ENCODE measurements at places on chromosomes 7 and 10. TPM values are rescaled to one million over a fixed set of nuclear protein-coding genes. Genes with fewer than 3 reads are reported as not detected.

DNA sequence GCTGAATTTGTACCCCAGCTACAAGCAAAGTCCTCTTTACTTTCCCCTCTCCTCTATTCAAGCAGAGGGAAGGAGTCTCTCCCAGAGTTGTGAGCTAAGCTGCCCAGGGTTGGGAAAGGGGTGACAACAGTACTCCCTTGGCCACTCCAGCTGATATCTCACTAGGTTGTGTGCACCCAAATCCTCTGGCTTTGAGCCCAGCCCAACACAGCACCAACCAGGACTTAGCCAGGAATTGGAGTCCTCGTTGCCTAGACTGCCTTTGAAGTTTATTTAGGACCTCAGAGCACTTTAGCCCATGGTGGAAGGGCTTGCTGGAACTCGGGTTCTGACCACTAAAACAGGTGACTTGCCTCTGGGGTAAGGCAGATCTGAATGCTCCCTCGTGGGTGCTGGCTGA lies 35.7 kb upstream of the DYNC1I1 start:
- no peak for DNase-seq

DNA sequence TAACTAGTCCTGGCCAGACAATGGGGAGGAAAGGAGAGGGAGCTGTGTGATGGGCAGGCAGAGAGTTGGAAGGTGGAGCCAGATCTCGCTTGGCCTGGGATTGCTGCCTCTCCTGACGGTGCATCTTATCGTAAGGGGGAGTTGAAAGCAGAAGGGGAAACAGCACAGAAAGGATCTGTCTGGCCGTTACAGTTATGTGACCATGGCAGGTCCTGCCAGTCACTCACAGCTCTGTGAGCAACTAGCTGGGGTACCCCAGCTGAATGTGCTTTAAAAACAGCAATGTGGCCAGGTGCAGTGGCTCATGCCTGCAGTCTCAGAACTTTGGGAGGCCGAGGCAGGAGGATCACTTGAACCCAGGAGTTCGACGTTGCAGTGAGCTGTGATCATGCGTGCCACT lies 8.1 kb downstream of the BLVRA start:
- no peak for DNase-seq

- no peak for DNase-seq
Observed at GRCh38 chr10:19911886-19912285, 95.7 kb downstream of the PLXDC2 start.

- no peak for DNase-seq
Observed at GRCh38 chr7:631964-632830, 94.3 kb upstream of the DNAAF5 start.

DNA sequence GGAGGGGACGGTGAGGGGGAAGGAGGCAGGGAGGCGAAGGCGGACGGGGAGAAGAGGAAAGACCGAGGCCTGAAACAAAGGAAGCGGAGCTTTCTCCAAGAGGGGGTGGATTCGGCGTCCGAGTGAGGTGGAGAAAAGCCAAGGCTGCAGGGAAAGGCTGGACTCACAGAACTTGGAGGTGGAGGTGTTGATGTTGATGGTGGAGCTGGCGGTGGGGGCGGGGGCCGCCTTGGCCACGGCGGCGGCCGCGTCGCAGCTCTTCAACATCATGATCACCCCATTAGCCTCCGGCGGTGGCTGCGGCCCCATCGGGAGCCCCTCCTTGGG lies 578 bp downstream of the CACUL1 start:
- no peak for DNase-seq

DNA sequence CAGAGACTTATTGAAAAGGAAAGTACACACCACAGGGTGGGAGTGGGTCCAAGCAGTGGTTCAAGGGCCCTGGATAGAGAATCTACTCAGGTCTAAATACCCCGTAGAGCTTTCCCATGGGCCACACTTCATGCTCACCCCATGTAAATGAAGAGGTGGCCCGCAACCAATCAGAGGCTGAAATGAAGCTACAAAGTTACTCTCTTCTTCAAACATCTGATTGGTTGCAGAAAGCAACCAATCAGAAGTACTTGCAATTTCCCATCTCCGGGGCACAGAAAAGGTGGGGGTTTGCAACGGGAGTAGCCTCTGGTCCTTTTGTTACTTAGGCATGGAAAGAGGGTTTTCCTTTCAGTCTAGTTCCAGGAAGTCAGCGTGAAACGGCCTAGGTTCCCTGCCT lies 15.2 kb upstream of the GALNTL5 start:
- DNase-seq: no peak

DNA sequence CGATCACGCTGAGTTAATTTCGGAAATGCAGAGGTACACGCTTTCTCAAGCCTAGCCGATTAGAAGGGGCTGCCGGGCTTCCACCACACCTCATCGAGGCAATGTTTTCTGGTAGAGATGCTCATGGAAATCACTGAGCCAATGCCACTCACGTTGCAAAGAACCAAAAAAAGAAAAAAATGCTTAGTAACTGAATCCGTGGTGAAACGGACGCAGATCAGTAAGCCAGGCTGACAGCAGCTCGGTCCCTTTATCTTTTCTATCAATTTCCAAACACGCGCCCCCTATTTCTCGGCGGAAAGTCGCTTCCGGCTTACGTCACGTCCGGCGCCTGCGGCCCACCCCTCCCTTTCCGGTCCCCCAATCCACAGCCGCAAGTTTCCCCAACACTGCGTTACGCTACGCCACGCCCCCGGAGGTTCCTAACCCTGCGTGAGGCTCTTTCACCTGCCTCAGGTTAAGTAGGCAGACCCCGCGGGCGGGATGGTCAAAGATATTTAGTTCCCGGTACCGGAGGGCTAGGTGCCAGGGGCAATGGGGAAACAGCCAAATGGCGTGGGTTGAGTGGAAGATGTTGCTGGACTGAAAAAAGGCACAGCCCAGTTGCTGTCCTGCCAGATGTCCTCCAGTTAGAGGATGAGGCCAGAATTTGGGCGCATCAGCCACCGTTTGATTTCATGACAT lies at the start of gene NSUN6:
Gene NSUN6, minus strand, starts transcription at position 264 of the 684 bp plus-strand sequence. CDS start 384 bp downstream, outside the sequence.
- no peak for DNase-seq

- DNase-seq: no peak
Observed at GRCh38 chr10:71031026-71031425, 142.7 kb upstream of the PCBD1 start.

GRCh38 chr10:6474871-6475270 lies 105.2 kb downstream of the PRKCQ start:
- no peak for DNase-seq

GLRX3 gene
- total RNA-seq: 100.0 TPM

MYH16 gene
- total RNA-seq: 0.12 TPM

MRC1 gene
- total RNA-seq: 23.8 TPM
